ENCODE measurements at places on chromosomes 2 and 18.
A peak's percentile ranks its signal among the peaks of the same experiment; 100 is the strongest.

DNA sequence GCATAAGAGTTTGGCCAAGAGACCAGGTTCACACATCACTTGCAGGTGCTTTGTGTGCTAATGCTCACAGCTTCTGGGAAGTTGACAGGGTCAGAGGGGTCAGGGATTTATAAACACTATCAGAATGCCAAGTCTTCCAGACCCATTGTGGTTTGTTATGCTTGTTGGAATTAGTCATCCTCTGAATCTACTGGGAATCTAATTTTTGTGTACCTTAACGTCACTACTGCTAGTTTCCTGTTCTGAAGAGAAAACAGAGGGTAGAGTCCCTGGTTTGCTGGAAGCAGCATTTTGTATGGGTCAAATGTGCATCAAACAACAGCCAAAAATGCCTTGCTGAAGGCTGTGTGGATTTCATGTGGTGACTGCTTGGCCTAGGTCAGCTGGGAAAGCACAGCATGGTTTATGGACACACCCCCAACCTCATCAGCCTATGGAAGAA, 33.3 kb downstream of the ANTXR1 start:
- H3K27ac ChIP-seq = no peak overlapping the region
- no peak overlapping the region for H3K4me3 ChIP-seq
- H3K4me1 ChIP-seq = no peaks in the 10 kb centered on the region
- H3K36me3 ChIP-seq = no peaks in the 10 kb centered on the region
- no peak for DNase-seq
- peaks cover 10% of the 10 kb centered on the region for H3K27me3 ChIP-seq

- H3K36me3 ChIP-seq = no peaks in the 10 kb centered on the region
- H3K27me3 ChIP-seq = no peaks in the 10 kb centered on the region
- no peak overlapping the region for H3K27ac ChIP-seq
- H3K4me1 ChIP-seq = no peaks in the 10 kb centered on the region
These were observed 154.1 kb upstream of the ZSWIM2 start for GRCh38 chr2:187003038-187003554.

GRCh38 chr2:134246154-134246874, 7.6 kb upstream of the MGAT5 start:
- H3K36me3 ChIP-seq = no peaks in the 10 kb centered on the region
- H3K4me1 ChIP-seq = peaks cover 65% of the 10 kb centered on the region
- H3K27ac ChIP-seq = no peak overlapping the region
- peaks cover 5% of the 10 kb centered on the region for H3K27me3 ChIP-seq

DNA sequence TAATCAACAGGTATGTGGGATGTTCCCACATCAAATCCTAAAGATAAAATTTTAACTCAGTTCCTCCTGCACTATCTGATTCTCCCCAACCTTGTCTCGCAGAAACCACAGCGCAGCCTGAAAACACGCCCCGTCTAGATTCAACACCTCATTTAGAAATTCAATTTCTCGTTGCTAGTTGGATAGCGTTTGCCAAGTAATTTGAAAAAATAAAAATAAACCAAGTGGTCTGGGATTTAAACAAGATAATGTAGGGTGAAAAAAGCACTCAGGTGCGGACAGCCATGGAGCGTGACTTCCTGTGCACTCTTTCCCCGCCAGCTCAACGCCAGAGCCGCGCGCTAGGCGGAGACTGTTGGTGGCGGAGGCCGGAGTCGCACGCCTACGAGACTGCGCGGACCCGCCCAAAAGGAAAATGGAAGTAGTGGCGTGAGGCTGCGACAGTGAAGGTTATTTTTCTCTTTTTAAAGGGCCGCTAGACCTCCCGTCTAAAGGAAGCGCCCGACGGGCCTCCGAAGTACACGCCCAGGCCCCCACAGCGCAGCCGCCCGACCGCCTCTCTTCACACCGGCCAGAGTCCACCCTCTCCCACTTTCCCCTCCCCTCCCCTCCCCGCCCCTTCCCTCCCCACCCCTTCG, 615 bp upstream of the CCNT2 start:
- H3K27me3 ChIP-seq = peaks cover 16% of the 10 kb centered on the region
- H3K4me1 ChIP-seq = peaks cover 51% of the 10 kb centered on the region
- H3K36me3 ChIP-seq = no peaks in the 10 kb centered on the region
- H3K27ac ChIP-seq = peak overlapping the region; percentile 98
- peak overlapping the region; percentile 97 for H3K4me3 ChIP-seq

- no peak for DNase-seq
- no peak overlapping the region for H3K27ac ChIP-seq
- H3K4me3 ChIP-seq = no peak overlapping the region
- H3K36me3 ChIP-seq = no peaks in the 10 kb centered on the region
- no peaks in the 10 kb centered on the region for H3K27me3 ChIP-seq
These were observed 693.3 kb upstream of the CDH7 start for GRCh38 chr18:65057439-65058083.

DNA sequence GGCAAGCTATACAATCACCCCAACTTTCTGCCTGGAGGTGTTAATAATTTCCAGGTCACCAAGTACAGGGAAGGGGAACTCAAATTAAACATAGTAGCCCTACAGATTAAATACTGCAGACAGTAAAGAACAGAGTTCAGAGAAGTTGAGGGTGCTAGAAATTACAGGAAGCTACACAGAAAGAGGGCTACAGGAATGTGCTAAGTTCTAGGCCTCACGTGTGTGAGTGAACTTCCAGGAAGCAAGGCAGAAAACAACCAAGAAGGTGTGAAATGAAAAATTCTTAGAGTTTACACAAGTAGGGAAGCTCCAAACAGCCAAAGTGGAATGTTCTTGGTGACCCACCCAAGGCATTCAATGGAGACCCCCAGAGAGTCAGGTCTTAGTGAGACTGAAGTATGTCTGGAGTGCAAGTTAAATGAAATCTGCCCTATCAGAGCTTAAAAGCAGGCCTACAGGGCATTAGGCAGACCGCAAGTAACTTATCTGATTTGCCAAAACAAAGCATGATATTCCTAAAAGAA, 58.1 kb upstream of the RNU4ATAC start:
- peaks cover 100% of the 10 kb centered on the region for H3K4me1 ChIP-seq
- DNase-seq = peak; percentile 33
- H3K27me3 ChIP-seq = no peaks in the 10 kb centered on the region
- peak overlapping the region; percentile 55 for H3K4me3 ChIP-seq
- H3K27ac ChIP-seq = peak overlapping the region; percentile 69

GRCh38 chr2:157486596-157487270, 42.8 kb upstream of the CYTIP start:
- peak overlapping the region; percentile 62 for H3K27ac ChIP-seq
- H3K4me3 ChIP-seq = no peak overlapping the region
- no peaks in the 10 kb centered on the region for H3K27me3 ChIP-seq
- DNase-seq = no peak
- H3K36me3 ChIP-seq = no peaks in the 10 kb centered on the region

GRCh38 chr18:58046093-58046793, 2.2 kb downstream of the NEDD4L start:
- no peak for DNase-seq
- H3K27ac ChIP-seq = no peak overlapping the region
- H3K27me3 ChIP-seq = peaks cover 6% of the 10 kb centered on the region
- H3K36me3 ChIP-seq = no peaks in the 10 kb centered on the region
- H3K4me3 ChIP-seq = peak overlapping the region; percentile 87

GRCh38 chr2:134139611-134140010, 114.3 kb upstream of the MGAT5 start:
- H3K4me3 ChIP-seq = no peak overlapping the region
- H3K36me3 ChIP-seq = no peaks in the 10 kb centered on the region
- H3K27ac ChIP-seq = peak overlapping the region; percentile 13
- no peak for DNase-seq

- no peak overlapping the region for H3K4me3 ChIP-seq
- no peaks in the 10 kb centered on the region for H3K4me1 ChIP-seq
- peak; percentile 67 for DNase-seq
- H3K36me3 ChIP-seq = no peaks in the 10 kb centered on the region
These were observed 17.3 kb upstream of the AGXT start for GRCh38 chr2:240851078-240851991.

- H3K4me3 ChIP-seq = peak overlapping the region; percentile 69
- H3K27me3 ChIP-seq = peaks cover 6% of the 10 kb centered on the region
- peaks cover 3% of the 10 kb centered on the region for H3K36me3 ChIP-seq
These were observed 2.0 kb downstream of the FMNL2 start for GRCh38 chr2:152336854-152337510.

- no peak for DNase-seq
- H3K4me3 ChIP-seq = no peak overlapping the region
- no peak overlapping the region for H3K27ac ChIP-seq
- H3K36me3 ChIP-seq = no peaks in the 10 kb centered on the region
- no peaks in the 10 kb centered on the region for H3K27me3 ChIP-seq
- peaks cover 4% of the 10 kb centered on the region for H3K4me1 ChIP-seq
These were observed 13.5 kb downstream of the TMEM198 start for GRCh38 chr2:219557320-219557719.

DNA sequence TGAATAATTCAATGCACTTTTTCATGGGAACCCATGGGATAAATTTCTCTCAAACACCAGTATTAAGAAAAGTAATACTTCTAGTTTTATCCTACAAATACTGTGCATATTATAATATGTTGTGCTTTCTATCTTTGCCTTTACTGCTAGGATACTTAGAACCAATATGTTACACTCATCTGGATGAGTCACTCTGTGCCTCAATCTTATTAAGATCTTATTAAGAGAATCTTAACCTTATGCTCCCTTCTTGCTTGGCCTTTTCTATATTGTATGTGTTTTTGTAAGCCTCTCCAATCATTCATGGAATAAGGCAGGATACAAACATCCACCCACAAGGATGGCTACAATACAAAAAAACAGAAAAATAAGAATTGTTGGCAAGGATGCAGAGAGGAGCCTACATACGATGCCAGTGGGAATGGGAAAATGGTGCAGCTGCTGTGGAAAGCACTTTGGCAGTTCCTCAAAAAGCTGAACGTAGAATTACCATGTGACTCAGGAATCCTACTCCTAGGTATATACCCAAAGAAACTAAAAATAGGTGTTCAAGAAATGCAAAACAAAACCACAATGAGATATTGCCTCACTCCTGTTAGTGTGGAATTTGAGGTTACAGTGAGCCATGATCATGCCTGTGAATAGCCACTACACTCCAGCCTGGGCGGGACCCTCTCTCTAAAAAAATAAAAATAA, 10.7 kb upstream of the TWSG1 start:
- no peak overlapping the region for H3K27ac ChIP-seq
- H3K27me3 ChIP-seq = peaks cover 7% of the 10 kb centered on the region
- H3K36me3 ChIP-seq = no peaks in the 10 kb centered on the region
- no peak for DNase-seq
- no peak overlapping the region for H3K4me3 ChIP-seq

GRCh38 chr2:74764429-74765272, 69.3 kb upstream of the HK2 start:
- H3K36me3 ChIP-seq = no peaks in the 10 kb centered on the region
- H3K4me3 ChIP-seq = no peak overlapping the region
- no peak overlapping the region for H3K27ac ChIP-seq
- peaks cover 10% of the 10 kb centered on the region for H3K27me3 ChIP-seq

DNA sequence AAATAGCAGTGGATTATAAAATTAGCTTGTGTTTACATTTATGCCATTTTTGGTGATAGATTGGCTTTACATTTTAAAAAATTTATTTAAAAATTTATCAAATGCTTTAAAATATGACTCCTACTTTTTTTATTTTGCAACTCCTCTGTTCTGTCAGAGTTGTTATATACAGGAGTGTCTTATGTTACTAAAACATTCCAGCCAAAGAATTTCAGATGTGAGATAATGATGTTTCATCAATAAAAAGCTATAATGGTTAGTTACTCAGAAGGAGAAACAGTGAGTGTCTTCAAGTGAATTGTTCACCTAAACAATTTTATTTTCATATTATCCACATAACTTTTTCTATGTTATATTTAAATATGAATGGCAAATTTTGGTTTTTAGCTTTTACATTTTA, 52.7 kb downstream of the GLS start:
- H3K27me3 ChIP-seq = no peaks in the 10 kb centered on the region
- H3K4me3 ChIP-seq = no peak overlapping the region
- no peak for DNase-seq
- H3K27ac ChIP-seq = no peak overlapping the region
- H3K36me3 ChIP-seq = peaks cover 14% of the 10 kb centered on the region

- no peaks in the 10 kb centered on the region for H3K27me3 ChIP-seq
- H3K27ac ChIP-seq = no peak overlapping the region
- H3K4me1 ChIP-seq = peaks cover 5% of the 10 kb centered on the region
These were observed 150.0 kb upstream of the HAAO start for GRCh38 chr2:42942214-42942989.

GRCh38 chr2:226475650-226476049, 324.0 kb downstream of the IRS1 start:
- no peak overlapping the region for H3K4me3 ChIP-seq
- no peaks in the 10 kb centered on the region for H3K4me1 ChIP-seq
- no peak overlapping the region for H3K27ac ChIP-seq
- H3K36me3 ChIP-seq = no peaks in the 10 kb centered on the region
- DNase-seq = no peak

DNA sequence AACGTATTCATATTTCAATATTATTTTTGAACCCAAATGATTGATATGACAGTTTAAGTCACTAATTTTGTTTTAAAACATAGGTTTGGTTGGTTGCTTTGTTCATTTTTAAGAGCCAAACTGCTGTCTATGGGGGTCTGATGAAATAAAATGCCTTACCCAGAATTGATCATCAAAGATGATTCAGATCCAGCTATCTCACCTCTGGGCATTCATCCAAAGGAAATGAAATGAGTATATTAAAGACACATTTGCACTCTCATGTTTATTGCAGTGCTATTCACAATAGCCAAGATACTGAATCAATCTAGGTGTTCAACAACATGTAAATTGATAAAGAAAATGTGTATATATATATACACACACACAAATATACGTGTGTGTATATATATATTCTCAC, 326.9 kb upstream of the GULP1 start:
- no peaks in the 10 kb centered on the region for H3K4me1 ChIP-seq
- peaks cover 3% of the 10 kb centered on the region for H3K27me3 ChIP-seq
- no peaks in the 10 kb centered on the region for H3K36me3 ChIP-seq
- no peak overlapping the region for H3K4me3 ChIP-seq
- DNase-seq = no peak
- no peak overlapping the region for H3K27ac ChIP-seq

DNA sequence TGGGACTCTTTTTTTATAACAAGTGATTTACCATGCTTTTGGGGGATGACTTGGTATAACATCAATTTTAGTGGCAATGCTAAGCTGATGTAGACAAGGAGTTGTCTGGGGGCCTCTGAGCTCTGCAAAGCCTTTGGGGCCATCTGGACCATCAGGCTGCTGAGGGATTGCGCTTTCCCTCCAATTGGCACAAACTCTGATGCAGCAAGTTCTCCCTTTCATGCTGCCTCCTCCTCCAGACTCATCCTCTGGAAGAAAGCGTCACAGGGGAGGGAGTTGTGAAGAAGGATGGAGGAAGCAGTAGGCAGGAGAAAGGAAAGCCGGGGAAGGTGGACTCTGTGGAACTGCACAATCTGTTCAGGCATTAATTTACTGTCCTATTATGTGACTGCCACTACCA, 10.2 kb upstream of the FAP start:
- peaks cover 4% of the 10 kb centered on the region for H3K27me3 ChIP-seq
- no peaks in the 10 kb centered on the region for H3K36me3 ChIP-seq
- H3K27ac ChIP-seq = no peak overlapping the region
- no peak overlapping the region for H3K4me3 ChIP-seq

- H3K4me3 ChIP-seq = no peak overlapping the region
- no peaks in the 10 kb centered on the region for H3K27me3 ChIP-seq
- H3K27ac ChIP-seq = no peak overlapping the region
These were observed 121.5 kb upstream of the SP3 start for GRCh38 chr2:174086708-174087107.

- no peak overlapping the region for H3K4me3 ChIP-seq
- H3K27me3 ChIP-seq = no peaks in the 10 kb centered on the region
- H3K4me1 ChIP-seq = no peaks in the 10 kb centered on the region
- H3K36me3 ChIP-seq = no peaks in the 10 kb centered on the region
- H3K27ac ChIP-seq = no peak overlapping the region
These were observed 200.0 kb downstream of the SLC4A10 start for GRCh38 chr2:161824226-161824625.

- H3K27ac ChIP-seq = no peak overlapping the region
- no peak overlapping the region for H3K4me3 ChIP-seq
- no peaks in the 10 kb centered on the region for H3K4me1 ChIP-seq
- no peak for DNase-seq
- H3K36me3 ChIP-seq = peaks cover 2% of the 10 kb centered on the region
These were observed 96.8 kb downstream of the DNAH6 start for GRCh38 chr2:84613082-84613481.

Measured in immature natural killer cell (primary cell).